ENCODE measurements at places on chromosomes 7 and 10.

DNA sequence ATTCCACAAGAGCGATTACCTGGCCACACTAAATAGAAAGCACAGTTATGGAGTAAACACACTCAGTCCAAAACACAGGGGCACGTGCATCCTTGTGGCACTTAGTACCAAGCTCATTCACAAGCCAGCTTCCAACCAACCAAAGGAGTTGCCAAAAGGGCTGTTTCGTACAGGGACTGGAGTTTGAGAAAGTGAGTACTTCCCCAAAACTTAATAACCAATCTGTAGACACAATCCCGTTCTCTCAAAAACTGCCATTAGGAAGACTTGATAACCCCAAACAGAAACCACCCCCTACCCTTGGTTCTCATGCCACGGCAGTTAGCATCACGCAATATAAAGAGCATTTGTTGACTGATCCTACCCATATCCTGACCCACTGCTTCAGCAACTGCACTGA is 166.2 kb upstream of the ASAH2 start:
- no peak for DNase-seq

DNA sequence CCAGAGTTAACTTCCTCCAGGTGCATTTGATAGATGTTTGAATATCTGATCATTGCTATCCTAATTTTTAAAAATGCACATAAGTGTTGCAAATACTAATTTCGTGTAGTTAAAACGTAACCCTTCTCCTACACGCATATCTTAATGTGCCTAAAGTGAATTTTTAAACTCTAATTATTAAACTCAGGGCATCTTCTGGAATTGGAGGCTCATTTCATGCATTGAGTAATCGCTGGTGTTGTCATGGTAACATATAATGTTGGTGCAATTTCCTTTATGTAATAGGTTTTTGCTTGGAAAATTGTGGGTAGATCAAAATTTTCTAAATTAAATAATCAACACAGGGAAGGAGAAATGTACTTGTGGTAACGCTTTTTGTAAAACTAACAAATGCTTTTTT is 56.2 kb downstream of the ARMC3 start:
- no peak for DNase-seq

- DNase-seq, result peak; percentile 59
Observed at GRCh38 chr7:2079332-2080059, 153.2 kb downstream of the MAD1L1 start.

DNA sequence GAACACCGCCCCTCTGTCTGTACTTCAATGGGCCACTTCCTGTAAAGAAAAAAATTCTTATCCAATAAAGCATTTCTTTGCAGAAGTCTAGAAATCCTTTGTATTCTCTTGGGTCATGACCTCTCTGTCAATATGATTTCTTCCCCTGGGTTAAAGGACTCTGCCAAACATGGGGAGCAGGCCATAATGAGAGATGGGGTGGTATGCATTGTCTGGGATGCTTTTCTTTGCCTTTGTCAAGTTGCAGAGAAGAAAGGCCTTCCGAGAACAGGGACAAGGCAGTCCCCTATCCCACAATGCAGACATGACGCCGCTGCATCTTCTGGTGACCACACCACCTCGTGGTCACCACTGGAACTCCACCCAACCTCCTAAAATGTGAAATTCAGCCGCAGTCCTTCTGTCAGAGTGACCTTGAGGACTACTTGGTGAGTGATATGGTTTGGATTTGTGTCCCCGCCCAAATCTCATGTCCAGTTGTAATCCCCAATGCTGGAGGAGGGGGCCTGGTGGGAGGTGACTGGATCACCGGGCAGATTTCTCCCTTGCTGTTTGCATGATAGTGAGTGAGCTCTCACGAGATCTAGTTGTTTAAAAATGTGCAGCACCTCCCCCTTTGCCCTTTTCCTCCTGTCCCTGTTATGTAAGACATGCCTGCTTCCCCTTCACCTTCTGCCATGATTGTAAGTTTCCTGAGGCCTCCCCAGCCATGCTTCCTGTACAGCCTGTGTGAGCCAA is 15.2 kb upstream of the FRMPD2 start:
- DNase-seq, result peak; percentile 77

GRCh38 chr10:133229265-133230043 is 563 bp upstream of the UTF1 start:
- no peak for DNase-seq

- no peak for DNase-seq
Observed at GRCh38 chr10:30365278-30365677, 16.2 kb upstream of the MTPAP start.

DNA sequence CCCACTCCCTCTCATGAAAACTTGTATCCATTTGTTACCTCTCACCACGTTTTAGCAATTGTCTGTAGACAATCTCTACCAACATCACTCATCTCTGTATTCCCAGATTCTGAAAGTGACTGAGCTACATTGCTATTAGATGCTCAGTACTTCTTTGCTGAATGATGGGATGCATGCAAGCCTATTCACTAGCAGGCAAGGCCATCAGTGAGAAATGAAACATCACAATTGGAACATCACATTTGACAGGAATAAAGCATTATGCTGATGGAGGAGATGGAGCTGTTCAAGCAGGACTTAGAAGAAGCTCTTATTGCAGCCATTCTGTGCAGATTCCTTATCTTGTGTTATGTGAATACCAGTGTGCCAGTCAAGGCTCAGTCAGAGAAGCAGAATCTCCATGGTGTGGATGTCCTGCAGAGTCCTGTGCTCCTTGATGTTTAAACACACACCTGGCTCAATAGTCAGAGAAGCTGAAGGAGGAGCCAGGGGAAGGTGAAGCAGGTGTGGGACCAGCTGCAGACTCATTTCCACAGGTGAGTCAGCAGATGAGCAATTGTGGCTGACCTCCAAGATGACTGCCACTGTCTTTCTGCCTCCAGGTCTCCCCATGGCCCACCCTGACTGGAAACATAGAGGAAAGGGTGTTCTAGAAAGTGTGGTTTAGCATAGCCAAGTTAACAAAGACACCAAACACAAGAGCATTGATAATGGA is 965.5 kb downstream of the GRID1 start:
- DNase-seq, result no peak

DNA sequence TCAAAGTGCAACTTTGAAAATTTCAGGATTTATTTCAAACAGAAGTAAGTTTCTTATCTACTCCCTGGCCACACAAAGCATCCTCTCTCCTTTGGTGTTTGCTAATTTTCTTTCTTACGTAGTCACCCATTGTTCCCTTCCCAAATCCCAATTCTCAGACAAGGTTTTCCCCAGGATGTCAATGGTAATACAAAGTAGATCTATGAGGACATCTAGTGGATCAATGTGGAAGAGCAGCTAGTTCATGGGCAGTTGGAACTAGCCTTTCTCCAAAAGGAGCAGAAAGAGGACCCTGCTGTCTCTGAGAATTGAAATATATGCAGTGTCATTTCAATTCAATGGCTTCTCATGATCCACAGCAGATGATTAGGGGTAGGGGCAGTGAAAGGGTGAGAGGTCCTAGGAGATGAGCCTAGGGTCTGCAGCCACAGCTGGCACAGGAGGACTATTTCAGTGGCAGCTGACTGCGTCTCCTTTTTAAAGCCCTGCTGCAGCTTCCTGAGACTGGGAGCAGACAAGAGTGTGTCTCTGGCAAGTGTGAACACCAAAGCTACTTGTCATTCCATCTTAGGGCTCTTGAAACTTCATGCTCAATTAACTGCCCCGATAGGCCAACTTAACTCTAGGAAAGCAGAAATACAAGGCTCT is 632.6 kb downstream of the KCNMA1 start:
- peak; percentile 81 for DNase-seq

GRCh38 chr7:33193308-33193864 is 64.0 kb downstream of the BBS9 start:
- DNase-seq, result no peak

- DNase-seq, result no peak
Observed at GRCh38 chr10:43124094-43124521, 14.1 kb upstream of the CSGALNACT2 start.

DNA sequence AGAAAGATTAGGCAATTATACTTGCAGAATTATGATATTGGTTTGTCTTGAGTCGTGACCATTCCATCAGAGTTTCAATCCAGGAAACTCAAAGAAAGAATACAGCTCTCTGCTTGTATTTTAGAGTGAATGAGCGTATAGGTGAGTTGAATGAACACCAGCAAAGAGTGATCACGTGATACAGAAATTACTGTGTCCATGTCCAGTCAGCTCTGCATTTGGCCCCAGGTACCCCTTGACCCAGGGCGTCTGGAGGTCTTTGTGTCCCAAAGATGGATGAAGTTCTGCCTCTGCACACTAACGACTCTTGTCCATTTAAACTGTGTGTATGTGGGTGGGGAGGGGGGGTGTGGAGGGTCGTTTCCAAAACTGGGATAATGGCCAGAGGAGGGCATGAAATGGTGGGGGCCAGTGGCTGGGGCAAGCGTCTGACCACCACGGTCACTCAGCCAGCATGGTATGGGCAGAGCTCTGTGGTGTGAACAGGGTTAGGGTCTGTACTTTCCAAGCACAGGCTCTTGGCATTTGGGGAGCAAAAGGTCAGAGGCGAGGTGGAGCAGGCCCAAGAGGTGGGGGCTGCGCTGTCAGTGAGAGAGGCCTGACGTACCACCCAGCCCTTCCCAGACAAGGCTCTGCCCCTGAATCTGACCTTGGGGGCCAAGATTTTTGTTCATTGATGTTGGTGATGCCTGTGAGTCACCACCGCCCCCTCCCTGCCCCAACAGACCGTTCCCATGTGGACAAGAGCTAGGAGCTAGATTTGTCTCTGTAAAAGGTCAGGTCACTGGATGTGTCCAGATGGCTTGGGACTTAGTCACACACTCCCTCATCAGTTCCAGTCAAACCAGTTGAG is 1.4 kb downstream of the PTPRE start:
- DNase-seq, result no peak

DNA sequence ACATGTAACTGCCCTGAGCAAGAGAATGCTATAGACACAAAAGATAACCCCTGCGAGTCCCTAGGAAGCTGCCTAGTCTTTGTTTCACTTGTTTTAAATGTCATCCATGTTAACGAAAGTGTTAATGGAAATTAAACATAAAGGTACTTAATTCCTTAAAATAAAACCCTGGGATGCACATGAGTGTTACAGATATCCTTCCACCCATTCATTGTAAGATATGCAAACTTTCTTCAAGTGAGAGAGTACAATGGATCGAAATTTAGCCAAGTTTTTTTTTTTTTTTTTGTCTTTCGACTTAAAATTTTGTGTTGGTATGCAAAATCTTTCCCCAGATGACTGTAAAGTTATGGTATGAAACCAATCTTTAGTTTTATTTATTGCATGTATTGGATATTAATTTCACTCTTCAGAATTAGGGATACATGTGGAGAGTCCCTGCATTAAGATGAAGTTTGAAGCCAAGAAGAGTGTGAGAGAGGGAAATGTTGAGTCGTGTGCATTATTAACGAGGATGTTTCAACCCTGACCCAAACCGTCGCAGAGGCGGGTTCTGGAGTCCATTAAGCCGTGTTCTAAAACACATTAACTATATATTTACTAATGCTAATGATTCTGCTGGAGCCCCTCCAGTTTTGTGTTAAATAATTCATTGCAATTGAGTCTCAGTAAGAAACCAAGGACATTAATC is 1.6 kb downstream of the CDK14 start:
- no peak for DNase-seq

DNA sequence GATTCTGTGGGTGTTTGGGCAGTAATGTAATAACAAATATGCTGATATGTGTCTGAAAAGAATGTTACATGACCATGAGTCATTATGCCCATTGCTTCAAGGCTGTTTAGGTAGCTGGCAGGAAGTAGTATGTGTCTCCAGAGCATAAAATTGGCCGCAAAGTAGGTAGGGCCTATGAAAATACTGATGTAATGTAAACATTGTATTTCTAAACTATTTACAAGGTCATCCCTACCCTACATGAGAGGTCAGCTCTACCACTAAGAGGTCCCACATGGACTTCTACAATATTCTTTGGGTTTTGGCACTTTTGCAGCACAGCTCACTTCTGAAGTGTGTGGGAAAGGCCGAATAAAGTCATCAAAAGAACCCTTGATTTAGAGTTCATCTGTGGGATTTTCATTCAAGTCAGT is 301.9 kb downstream of the AHR start:
- no peak for DNase-seq

DNA sequence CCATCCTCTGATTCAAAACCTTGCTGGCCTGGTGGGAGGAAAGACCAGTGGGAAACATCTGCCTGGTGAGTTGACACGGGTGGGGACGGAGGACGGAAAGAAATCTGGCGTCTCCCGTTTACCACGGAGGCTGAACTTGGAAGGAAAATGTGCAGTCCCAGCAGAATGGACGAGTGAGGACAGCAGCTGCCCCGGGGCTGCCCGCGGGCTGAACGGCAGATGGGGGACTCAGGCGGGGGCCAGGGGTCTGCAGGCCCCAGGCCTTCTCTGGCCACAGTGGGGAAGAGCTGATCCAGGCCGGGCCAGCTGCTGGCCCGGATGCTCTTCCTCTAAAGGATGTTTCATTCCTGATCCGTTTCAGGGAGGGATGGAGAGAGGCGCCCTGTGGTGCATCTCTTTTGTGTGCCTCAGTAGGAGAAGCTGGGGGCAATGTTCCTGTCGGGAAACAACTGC is 147.5 kb upstream of the CHST15 start:
- DNase-seq, result no peak

DNA sequence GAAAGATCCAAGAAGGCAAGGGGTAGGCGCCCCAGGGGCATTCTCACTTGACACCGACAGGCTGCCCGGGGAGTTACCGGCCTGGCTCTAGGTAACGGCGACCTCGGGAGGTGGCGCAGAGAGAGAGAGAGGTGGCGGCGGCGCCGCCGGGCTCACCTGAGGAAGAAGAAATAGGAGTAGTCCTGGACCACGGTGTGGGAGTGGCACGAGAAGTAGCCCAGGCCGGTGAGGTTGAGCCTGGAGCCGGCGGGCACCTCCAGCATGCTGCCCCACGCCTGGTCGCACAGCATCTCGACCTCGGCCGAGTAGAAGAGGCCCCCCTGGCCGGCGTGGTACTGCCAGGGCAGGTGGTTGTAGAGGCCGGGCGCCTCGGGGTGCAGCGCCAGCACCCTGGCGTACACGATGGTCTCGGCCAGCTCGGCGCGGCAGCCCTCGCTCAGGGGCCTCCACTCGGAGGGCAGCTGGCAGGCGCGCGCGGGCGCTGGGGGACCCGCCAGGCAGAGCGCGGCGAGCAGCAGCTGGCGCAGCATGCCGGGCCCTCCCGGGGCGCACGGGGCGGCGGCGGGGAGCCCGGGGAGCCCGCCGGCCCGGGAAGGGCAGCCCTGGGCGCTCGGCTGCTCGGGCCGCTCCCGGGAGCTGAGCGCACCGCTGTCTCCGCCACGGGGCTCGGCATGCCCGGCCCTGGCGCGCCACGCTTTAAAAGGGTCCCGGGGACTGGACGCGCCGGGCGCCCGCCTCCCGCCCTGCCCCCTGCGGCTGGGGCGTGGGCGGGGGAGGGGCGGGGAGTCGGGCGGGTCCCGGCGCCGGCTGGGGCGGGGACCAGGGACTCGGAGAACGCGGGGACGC is at the start of gene CCDC3:
TSS of gene CCDC3 (minus strand) at position 673 of the 846 bp plus-strand sequence. CDS start at position 530, 143 bp downstream.
- DNase-seq, result no peak

DNA sequence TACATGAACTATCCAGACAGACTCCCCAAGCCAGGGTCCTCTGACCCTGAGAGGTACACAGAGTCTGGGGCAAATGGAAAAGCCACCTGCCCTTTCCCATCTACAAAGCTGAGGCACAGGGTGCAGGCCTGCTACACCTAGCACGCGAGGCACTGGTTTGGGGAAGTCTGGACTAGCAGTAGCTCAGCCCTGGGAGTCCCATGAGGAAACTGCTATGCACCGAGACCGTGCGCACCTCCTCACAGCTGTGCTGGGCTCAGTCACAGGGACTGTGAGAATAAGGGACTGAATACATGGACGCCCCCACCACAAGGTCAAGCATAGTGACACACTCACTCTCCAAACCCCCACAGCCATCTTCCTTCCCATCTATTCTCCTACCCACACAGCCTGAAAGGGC is 8.2 kb downstream of the MAT1A start:
- DNase-seq, result no peak

Measured in SK-N-DZ (cell line).